ENCODE measurements at places on chromosomes 3 and 15.

- peak; percentile 66 for DNase-seq
Observed at GRCh38 chr3:111338059-111338698, 203.8 kb upstream of the CD96 start.

GRCh38 chr3:49644684-49645083, 29.5 kb upstream of the APEH start:
- no peak for DNase-seq

DNA sequence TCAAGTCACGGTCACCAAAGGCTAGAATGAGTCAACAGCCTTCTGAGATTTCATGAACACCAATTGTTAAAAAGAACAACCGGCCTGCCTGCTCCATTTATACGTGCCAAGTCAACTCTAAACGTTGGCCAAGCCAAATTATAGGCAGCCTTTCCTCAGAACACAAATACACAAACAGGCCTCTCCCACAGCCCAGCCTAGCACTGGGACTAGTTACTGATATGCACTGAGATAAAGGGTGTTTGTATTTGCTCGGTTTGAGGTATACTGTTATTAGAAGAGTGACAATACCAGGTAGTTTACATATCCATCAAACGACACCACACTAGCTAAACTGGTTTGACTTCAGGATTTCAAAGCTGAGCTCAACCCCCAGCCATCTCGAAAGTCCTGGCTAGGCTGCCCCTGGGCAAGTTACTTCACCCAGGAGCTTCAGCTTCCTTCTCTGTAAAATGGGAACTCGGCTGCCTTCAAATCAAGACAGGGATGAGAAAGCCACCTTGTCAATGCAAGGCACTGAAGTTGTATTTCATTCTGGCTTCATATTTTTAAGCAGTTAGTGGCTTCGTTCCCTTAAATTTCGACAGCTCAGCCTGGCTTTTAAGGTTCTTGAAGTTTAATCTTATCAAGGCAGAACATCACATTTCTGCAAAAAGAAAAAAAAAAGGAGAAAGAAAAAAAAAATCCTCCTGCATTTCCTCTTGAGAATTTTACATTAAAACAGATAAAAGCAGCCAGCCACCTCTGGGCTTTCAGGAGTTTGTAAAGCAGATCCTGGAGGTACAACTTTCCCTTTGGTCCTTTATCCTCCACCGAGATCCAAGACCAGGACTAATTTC, 4.0 kb downstream of the TLE3 start:
- no peak for DNase-seq

DNA sequence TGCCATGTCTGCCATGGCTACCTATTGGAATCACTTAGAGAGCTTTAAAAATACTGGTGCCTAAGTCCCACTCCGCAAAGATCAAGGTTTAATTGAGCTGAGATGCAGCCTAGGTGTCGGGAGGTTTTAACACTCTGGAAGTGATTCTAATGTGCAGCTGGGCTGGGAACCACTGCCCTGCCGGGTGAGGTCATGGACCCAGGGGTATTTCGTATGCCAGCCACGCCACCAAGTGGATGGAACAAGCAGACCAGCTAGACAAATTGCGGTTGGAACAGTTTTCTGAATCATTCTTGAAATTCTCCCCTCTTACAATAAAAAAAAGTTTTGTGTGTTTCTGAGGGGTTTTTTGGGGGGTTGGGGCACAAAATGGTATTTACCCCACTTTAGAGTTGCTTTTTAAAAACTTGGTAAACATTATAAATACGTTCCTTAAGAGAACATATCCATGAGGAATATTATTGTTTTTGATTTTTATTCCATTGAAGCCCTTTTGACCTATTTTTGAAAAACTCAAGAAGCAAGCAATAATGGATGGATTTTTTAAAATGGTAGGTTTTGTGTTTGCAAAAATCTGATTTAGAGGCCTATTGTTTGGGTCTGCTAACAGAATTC, 66.2 kb upstream of the CSTA start:
- peak; percentile 40 for DNase-seq

DNA sequence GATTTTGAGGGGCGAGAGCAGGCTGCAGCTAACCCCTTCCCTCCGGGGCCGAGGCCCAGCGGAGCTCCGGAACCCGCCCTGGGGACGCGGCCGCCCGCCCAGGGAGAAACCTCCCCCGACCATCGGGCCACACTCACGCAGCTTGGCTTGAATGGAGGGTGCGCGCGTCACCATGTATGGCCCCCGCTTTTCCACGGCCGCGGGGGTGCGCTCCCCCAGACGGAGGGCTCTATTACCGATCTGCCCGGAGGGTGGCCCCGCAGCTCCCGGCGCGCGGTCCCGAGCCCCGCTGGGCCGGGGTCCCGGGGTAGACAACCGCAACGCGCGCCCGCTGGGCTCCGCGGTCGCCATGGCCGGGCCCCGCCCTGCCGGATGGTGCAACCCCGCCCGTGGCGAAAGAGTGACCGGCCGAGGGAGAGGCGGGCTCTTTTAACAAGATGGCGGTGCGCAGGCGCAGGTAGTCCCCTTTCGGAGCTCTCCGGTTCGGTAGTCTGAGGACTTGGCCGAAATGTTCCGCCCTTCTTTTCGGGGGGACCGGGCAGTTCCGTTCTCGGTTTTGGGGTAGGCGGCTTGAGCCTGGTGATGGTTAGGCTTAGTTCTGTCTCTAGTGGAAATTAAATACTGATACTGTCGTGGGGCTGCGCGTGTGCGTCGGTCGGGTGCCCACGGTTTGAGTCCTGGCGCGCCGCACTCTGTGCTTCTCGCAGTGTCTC, at the start of gene FAM219B:
Gene FAM219B, minus strand, starts transcription at position 402 of the 713 bp plus-strand sequence. Its CDS starts 51 bp downstream, at position 351.
- DNase-seq: peak; percentile 82

DNA sequence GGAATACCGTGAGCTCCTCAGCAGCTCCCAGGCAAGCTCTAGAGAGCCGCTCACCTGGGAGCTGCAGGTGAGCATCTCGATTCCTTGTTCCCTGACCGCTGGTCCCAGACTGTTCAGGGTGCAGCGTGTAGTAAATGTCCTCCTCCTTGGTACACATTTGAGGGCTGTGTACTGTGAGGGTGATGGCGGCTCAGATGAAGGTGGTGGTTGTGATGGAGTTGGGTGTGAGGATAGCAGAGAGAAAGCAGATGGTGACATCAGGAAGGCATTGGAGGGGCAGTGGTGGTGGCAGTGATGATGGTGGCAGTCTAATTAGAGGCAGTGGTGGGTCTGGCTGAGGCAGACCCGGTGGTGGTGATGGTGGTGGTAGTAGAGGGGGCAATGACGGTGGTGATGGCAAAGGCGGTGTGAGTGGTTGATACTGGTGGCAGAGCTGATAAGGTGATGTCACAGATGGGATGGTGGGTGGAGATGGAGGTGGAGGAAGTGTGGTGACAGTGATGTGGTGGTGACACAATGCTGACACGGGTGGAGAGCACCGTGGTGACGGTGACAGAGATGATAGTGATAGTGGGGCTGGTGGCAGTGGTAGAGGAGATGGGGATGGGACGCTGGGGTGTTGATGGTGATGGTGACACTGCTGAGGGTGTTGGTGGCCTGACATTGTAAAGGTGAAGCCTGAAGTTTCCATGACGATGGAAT, at the start of gene DNAJB8:
Gene DNAJB8, minus strand, starts transcription at position 51 of the 702 bp plus-strand sequence. CDS start 3,645 bp downstream, outside the sequence.
- DNase-seq: no peak

GRCh38 chr3:56119575-56120349, 348.5 kb downstream of the ERC2 start:
- no peak for DNase-seq

DNA sequence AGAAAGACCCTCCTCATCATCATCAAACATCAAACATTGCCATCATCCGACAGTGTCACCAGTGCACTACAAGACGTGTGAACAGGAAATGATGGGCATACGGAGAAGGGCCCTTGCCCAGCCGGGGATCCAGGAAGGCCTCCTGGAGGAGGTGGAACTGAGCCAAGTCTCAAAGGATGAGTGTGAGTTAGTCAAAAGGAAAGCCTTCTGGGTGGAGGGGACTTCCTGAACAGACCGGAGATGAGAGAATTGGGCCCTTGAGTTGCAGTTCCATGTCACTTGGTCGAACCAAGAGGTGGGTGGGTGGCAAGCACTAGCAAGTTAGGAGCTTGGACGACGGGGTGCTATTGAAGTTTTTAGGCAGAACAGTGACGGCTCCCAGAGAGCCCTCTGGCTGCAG, 8.5 kb downstream of the SEMA4B start:
- no peak for DNase-seq

GRCh38 chr3:126927401-126927750, 55.5 kb upstream of the PLXNA1 start:
- DNase-seq: no peak

DNA sequence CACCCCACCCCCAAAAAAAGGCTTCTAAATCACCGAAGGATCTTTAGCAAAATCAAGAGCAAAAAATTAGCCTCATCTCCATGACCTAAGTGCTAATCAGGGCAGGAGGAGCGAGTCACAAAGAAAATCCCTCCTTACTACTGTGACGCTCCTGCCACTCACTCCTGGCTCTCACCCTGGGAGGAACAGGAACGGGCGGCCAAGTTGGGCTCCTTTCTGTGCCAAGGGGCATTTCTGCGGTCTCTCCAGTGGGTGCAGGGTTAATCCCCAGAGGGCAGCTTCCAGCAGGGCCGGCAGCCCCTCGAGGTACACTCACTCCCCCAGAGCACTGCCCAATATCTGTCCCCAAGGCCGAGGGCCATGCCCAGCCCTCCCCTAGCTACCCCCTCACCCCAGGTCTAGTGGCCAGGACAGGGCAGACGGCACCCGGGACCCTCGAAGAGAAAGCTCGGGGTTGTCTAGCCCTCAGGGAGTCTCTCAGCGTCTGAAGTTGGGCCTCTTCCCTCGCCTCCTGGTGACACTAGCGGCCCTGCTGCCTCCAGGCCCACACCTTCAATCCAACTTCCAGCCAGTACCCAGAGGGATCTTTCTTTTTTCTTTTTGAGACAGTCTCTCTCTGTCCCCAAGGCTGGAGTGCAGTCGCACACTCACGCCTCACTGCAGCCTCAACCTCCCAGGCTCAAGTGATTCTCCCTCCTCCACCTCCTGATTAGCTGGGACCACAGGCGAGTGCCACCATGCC, 706 bp downstream of the CAV3 start:
- no peak for DNase-seq

GRCh38 chr3:32453346-32453745, 49.3 kb downstream of the CMTM6 start:
- DNase-seq: no peak

GRCh38 chr15:51737522-51738305, at the start of gene LYSMD2:
LYSMD2 (minus strand) TSS chr15:51737655; CDS start chr15:51737622, 33 bp downstream.
- peak; percentile 47 for DNase-seq

DNA sequence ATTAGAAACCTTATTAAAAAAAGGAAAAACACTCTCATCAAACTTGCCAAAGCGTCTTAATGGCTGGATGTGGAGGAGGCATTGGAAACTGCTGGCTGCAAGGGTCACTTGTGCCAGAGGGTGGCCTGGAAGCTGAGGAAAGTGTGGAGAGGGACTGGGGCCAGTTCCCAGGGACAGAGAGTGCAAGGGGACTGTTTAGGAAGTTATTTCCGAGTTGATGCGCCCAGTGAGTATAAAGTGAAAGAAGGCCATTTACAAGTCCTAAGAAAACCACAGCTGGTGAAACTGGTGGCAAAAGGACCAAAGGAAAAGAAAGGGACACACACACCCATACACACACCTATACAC, 7.2 kb upstream of the KCTD6 start:
- no peak for DNase-seq

DNA sequence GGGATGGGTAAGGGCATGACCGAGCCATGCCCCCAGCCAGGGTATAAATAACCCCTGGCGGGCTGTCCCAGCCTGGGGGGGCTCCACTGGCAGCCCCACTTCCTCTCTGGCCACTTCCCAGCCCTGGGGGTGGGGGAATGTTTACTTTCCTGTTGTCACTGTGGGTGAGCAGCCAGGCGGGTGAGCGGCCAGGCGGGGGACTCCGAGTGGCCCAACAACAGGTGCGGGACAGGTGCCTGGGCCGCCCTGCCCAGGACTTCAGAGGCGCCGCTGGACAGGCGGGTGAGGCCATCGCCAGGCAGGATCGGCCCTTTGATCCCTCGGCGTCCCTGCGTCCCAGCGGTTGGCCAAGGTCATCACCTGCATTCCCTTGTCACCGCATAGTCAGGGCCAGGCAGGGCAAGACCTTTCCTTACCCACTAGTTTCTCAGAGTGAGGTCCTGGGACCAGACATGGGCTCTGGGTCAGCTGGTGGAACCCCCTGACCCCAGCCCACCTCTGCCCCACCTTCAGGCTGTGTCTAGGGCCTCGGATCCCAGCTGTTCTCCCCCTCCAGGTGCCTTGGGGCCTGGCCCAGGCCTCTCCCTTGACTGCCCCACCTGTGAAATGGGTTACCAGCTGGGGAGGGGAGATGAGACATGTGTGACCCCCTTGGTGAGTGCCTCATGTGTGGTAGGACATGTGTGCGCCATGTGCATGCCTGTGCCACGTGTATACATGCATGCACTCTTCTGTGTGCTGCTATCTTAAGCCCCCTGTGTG, 16.6 kb downstream of the SEMA3F start:
- no peak for DNase-seq

GRCh38 chr3:27669591-27669990, 52.5 kb downstream of the EOMES start:
- no peak for DNase-seq

DNA sequence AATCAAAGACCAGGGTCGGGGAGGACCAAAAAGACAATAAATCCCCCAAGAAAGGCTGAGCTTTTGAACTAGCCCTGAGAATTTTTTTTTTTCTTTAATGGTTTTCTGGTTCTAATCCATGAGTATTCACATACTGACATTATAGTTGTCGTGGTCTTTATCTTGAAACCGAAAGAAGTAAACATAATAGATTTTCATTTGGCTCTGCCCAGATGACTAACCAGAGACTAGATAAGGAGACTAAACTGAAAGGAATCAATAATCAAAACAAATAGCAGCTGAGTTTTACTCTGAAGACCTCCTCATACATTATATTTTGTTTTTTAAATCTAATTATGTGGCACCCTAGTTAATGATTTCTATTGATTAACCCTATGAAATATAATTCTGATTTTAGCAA, 381.4 kb downstream of the CNTN3 start:
- DNase-seq: no peak

- DNase-seq: no peak
Observed at GRCh38 chr15:39582977-39583595, 2.2 kb downstream of the THBS1 start.

GRCh38 chr3:194874206-194874605, 188.5 kb downstream of the FAM43A start:
- no peak for DNase-seq

DNA sequence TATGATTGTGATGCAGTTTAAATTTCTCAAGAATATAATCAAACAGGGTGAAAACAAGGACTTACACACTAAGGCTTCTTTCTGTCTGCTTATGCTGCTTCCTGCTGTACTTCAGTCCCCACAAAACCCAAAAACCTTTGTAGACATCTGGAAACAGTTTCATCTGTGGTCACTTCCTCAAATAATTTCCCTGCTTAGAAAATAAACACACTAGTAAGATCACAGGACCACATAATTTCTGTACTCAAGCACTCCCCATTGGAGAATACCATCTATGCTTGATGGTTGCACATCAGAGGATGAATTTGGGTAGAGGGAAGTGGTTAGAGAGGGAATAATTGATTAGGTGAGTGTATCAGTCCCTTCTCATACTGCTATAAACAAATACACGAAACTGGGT, 266.2 kb downstream of the LSAMP start:
- DNase-seq: no peak

GRCh38 chr3:129119365-129120100, 2.1 kb downstream of the RAB43 start:
- DNase-seq: no peak
